ENCODE measurements at places on chromosomes 7 and 10. TPM values are rescaled to one million over a fixed set of nuclear protein-coding genes. Genes with fewer than 3 reads are reported as not detected.

DGKB gene
- total RNA-seq, result not detected

AKR1C4 gene
- total RNA-seq, result not detected

RELN gene
- not detected for total RNA-seq

SORBS1 gene
- total RNA-seq, result 1.0 TPM

KAZALD1 gene
- total RNA-seq, result 6.7 TPM

ADAMTS14 gene
- total RNA-seq, result 0.25 TPM

PRSS58 gene
- total RNA-seq, result not detected

FAM25C gene
- not detected for total RNA-seq

BCL7B gene
- 66.5 TPM for total RNA-seq

- H3K4me3 ChIP-seq, result no peak overlapping the region
- peaks cover 7% of the 10 kb centered on the region for H3K36me3 ChIP-seq
- no peaks in the 10 kb centered on the region for H3K27me3 ChIP-seq
- DNase-seq, result peak; percentile 69
- H3K27ac ChIP-seq, result no peak overlapping the region
Measured at GRCh38 chr10:34655286-34656170, 159.6 kb downstream of the PARD3 start.

GRCh38 chr7:6500691-6501090, 50.6 kb downstream of the GRID2IP start:
- no peaks in the 10 kb centered on the region for H3K36me3 ChIP-seq
- H3K4me1 ChIP-seq, result no peaks in the 10 kb centered on the region
- DNase-seq, result no peak
- no peaks in the 10 kb centered on the region for H3K27me3 ChIP-seq
- H3K27ac ChIP-seq, result no peak overlapping the region

GRCh38 chr7:93622036-93623033, 47.8 kb upstream of the CALCR start:
- peaks cover 91% of the 10 kb centered on the region for H3K27me3 ChIP-seq
- peaks cover 6% of the 10 kb centered on the region for H3K4me1 ChIP-seq
- peaks cover 7% of the 10 kb centered on the region for H3K36me3 ChIP-seq
- no peak overlapping the region for H3K4me3 ChIP-seq
- DNase-seq, result peak; percentile 41
- no peak overlapping the region for H3K27ac ChIP-seq

DNA sequence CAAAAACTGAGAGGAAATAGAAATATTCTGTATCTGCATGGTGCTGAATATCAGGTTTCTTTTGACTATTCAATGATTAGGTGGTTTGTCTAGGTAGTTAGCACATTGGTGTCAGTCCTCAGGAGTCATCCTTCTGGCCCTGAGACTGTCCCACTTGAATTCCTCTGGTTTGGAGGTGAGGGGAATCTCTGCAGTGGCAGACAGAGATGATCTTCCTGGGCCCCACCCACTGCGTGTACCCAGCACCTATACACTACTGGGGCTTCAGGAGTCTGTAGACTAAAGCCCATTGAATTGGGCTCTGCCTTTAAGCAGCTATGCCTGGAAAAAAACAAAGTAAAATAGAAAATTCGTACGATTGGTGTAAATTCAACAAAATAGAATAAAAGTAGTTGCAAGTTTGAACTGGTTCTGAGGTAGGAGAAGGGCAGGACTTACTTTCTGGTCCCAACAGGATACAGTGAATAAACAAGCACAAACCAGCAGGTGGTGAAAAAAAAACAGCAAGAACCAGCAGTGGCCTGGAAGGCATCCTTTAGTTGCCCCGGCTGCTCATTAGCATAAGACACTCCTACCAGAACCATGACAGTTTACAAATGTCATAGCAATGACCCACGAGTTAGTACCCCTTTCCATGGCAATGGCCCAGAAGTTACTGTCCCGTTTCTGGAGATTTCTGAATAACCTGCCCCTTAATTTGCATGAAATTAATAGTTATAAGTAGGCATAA, 1.7 kb downstream of the LIPM start:
- DNase-seq, result no peak
- no peak overlapping the region for H3K27ac ChIP-seq
- H3K4me3 ChIP-seq, result no peak overlapping the region
- H3K27me3 ChIP-seq, result no peaks in the 10 kb centered on the region
- H3K36me3 ChIP-seq, result no peaks in the 10 kb centered on the region

GRCh38 chr7:26898891-26899290, 34.5 kb upstream of the SKAP2 start:
- H3K36me3 ChIP-seq, result no peaks in the 10 kb centered on the region
- no peaks in the 10 kb centered on the region for H3K4me1 ChIP-seq
- H3K27me3 ChIP-seq, result no peaks in the 10 kb centered on the region

- H3K27me3 ChIP-seq, result no peaks in the 10 kb centered on the region
- no peaks in the 10 kb centered on the region for H3K4me1 ChIP-seq
- H3K27ac ChIP-seq, result no peak overlapping the region
- H3K4me3 ChIP-seq, result no peak overlapping the region
Measured at GRCh38 chr10:15068802-15069201, 19.8 kb downstream of the ACBD7 start.

DNA sequence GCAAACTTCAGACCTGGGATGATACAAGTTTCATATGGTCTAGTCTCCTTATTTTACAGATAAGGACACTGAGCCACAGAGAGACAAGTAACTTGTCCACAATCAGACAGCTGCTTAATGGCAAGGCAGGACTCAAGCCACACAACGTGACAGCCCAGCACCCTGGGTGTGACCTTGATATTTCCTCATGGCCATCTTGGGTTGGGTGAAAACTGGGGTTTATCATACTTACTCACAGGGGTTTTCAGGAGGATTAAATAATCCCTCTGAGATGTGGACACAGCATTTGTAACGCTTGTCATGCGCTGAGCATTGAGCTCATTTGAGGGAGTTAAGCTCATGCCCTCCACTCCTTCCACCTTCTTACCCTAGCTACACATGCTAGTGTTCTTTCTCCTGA, 58.0 kb downstream of the ABLIM1 start:
- no peaks in the 10 kb centered on the region for H3K27me3 ChIP-seq
- H3K4me1 ChIP-seq, result peaks cover 5% of the 10 kb centered on the region
- no peak overlapping the region for H3K4me3 ChIP-seq
- H3K27ac ChIP-seq, result no peak overlapping the region
- peaks cover 6% of the 10 kb centered on the region for H3K36me3 ChIP-seq
- no peak for DNase-seq

DNA sequence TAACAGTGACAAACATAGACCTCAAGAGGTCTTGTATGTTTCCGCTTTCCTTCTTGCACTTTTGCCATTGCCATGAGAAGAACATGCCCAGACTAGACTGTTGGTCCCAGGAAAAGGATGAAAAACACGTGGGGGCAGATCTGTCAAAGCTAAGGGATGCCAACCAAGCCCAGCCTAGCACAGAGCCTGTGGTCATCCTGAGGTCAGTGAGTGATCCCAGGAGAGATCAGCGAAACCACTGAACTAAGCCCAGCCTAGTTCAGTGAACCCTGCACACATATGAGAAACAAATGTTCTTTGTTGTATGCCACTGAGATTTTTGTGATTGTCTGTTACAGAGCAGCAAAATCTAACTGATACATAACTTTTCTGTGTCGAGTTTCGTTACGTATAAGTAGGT, 718.8 kb downstream of the MAGI2 start:
- no peak overlapping the region for H3K27ac ChIP-seq
- no peaks in the 10 kb centered on the region for H3K4me1 ChIP-seq
- no peak overlapping the region for H3K4me3 ChIP-seq
- H3K27me3 ChIP-seq, result peaks cover 33% of the 10 kb centered on the region
- H3K36me3 ChIP-seq, result no peaks in the 10 kb centered on the region

DNA sequence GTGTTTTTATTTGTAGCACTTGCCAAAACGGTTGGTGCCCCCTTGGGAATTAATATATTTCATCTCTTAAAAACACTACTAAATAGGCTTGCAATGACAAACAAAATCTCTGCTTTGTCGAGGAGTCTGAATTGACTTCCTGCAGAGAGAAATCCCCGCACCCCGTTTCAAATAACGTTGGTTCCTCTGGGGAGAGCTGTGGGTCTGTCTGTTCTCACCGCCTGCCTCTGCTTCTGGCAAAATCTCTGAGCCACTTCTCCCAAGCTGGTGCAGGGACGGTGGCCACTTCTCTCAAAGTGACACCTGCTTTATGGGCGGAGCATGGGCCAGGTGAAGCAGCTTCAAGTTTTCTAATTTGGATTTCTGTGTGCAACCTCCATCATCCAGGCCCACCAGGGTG, 186.3 kb upstream of the ADARB2 start:
- H3K4me1 ChIP-seq, result peaks cover 6% of the 10 kb centered on the region
- DNase-seq, result no peak
- H3K4me3 ChIP-seq, result no peak overlapping the region
- no peaks in the 10 kb centered on the region for H3K36me3 ChIP-seq
- no peaks in the 10 kb centered on the region for H3K27me3 ChIP-seq
- H3K27ac ChIP-seq, result no peak overlapping the region

GRCh38 chr7:151821226-151821625, 55.7 kb downstream of the PRKAG2 start:
- no peak overlapping the region for H3K27ac ChIP-seq
- peaks cover 3% of the 10 kb centered on the region for H3K36me3 ChIP-seq
- DNase-seq, result no peak
- no peaks in the 10 kb centered on the region for H3K4me1 ChIP-seq
- no peak overlapping the region for H3K4me3 ChIP-seq

DNA sequence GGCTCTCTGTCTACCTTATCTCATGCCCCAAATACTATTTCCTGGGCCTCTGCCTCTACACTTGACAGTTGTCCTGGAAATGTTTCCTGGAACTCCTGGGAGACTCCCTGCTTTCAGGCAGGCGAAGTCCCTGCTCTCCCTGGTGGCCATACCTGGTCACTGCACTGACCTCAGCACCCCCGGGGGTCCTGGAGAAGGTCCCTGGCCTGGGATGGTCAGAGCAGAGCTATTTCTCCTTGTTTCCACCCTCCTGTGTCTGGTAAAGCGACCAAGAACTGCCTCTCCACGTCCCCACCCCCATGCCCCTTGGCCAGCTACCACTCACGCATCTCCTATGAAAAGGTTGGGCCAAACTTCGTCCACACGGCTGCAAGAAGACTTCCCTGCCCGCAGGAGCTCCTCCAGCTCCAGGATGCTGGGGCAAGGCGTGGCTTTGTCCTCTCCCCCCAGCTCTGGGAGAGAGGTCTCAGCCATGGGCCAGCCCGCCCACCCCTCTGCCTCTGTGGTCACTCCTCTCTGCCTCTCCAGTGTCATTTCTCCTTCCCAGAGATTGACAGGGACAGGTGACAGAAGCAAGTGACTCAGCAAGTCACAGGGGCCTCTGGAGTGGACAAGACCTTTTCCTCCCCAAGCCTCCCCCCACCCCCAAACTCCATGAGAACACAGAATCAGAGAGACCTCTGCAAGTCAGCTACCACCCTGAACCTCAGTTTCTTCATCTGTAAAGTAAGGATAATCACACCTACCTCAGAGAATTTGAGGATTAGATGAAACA, 2.6 kb upstream of the SAMD8 start:
- no peak for DNase-seq
- H3K27ac ChIP-seq, result peak overlapping the region; percentile 62

GRCh38 chr7:35249537-35249907, 4.4 kb downstream of the TBX20 start:
- H3K4me1 ChIP-seq, result no peaks in the 10 kb centered on the region
- H3K4me3 ChIP-seq, result no peak overlapping the region
- DNase-seq, result peak; percentile 47
- H3K27me3 ChIP-seq, result peaks cover 82% of the 10 kb centered on the region
- no peaks in the 10 kb centered on the region for H3K36me3 ChIP-seq

- DNase-seq, result no peak
- H3K4me3 ChIP-seq, result peak overlapping the region; percentile 86
- H3K27me3 ChIP-seq, result no peaks in the 10 kb centered on the region
- H3K4me1 ChIP-seq, result peaks cover 21% of the 10 kb centered on the region
- peaks cover 7% of the 10 kb centered on the region for H3K36me3 ChIP-seq
Measured at GRCh38 chr10:101355072-101355706, 1.2 kb downstream of the BTRC start.

- H3K36me3 ChIP-seq, result no peaks in the 10 kb centered on the region
- no peak overlapping the region for H3K27ac ChIP-seq
- H3K27me3 ChIP-seq, result no peaks in the 10 kb centered on the region
- no peaks in the 10 kb centered on the region for H3K4me1 ChIP-seq
- H3K4me3 ChIP-seq, result no peak overlapping the region
- DNase-seq, result no peak
Measured at GRCh38 chr7:16326106-16326505, 95.2 kb downstream of the CRPPA start.

- DNase-seq, result no peak
- peak overlapping the region; percentile 67 for H3K4me3 ChIP-seq
- H3K27me3 ChIP-seq, result no peaks in the 10 kb centered on the region
- peaks cover 44% of the 10 kb centered on the region for H3K4me1 ChIP-seq
- peaks cover 9% of the 10 kb centered on the region for H3K36me3 ChIP-seq
Measured at GRCh38 chr10:73875139-73875475, 752 bp upstream of the CAMK2G start.

- no peak overlapping the region for H3K4me3 ChIP-seq
- H3K36me3 ChIP-seq, result no peaks in the 10 kb centered on the region
- no peaks in the 10 kb centered on the region for H3K4me1 ChIP-seq
- H3K27ac ChIP-seq, result no peak overlapping the region
- peaks cover 33% of the 10 kb centered on the region for H3K27me3 ChIP-seq
- DNase-seq, result no peak
Measured at GRCh38 chr10:113230011-113230610, 280.1 kb downstream of the TCF7L2 start.

GRCh38 chr7:66379542-66380160, 174.5 kb downstream of the TPST1 start:
- H3K4me3 ChIP-seq, result no peak overlapping the region
- H3K27ac ChIP-seq, result no peak overlapping the region
- H3K27me3 ChIP-seq, result no peaks in the 10 kb centered on the region

- peak overlapping the region; percentile 75 for H3K4me3 ChIP-seq
- H3K4me1 ChIP-seq, result peaks cover 35% of the 10 kb centered on the region
- H3K27ac ChIP-seq, result peak overlapping the region; percentile 28
- peaks cover 56% of the 10 kb centered on the region for H3K36me3 ChIP-seq
- no peaks in the 10 kb centered on the region for H3K27me3 ChIP-seq
- peak; percentile 28 for DNase-seq
Measured at GRCh38 chr7:131105294-131105798, 222.3 kb upstream of the MKLN1 start.

GRCh38 chr10:30500963-30501504, 67.0 kb downstream of the MAP3K8 start:
- no peaks in the 10 kb centered on the region for H3K36me3 ChIP-seq
- H3K4me1 ChIP-seq, result peaks cover 8% of the 10 kb centered on the region
- H3K4me3 ChIP-seq, result no peak overlapping the region
- DNase-seq, result no peak
- H3K27ac ChIP-seq, result no peak overlapping the region
- H3K27me3 ChIP-seq, result no peaks in the 10 kb centered on the region

GRCh38 chr10:32376097-32376496, 29.1 kb upstream of the EPC1 start:
- H3K27me3 ChIP-seq, result no peaks in the 10 kb centered on the region
- DNase-seq, result no peak
- H3K4me3 ChIP-seq, result no peak overlapping the region
- no peaks in the 10 kb centered on the region for H3K36me3 ChIP-seq
